ENCODE measurements at places on chromosomes 7 and 10.

GRCh38 chr7:117892821-117893220 is 19.6 kb upstream of the CTTNBP2 start:
- DNase-seq = no peak

DNA sequence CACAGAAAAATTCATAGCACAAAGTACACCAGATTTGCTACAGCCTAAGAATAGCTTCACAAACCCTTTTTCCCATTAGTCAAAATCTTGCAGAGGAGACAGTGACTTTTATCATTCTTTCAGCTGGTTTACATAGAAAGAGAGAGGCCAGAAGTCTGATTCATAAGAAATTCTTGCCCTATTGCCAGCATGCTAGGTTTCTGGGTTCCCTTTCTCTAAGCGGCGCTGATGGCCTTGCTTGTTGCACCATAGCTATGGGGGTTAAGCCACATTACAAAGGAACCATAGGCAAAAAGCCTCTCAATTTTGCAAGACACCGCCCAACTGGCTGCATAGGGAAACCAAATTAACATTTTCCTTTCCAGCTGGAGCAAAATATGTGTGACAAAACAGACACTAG is 87.4 kb downstream of the ZNF467 start:
- DNase-seq = no peak

DNA sequence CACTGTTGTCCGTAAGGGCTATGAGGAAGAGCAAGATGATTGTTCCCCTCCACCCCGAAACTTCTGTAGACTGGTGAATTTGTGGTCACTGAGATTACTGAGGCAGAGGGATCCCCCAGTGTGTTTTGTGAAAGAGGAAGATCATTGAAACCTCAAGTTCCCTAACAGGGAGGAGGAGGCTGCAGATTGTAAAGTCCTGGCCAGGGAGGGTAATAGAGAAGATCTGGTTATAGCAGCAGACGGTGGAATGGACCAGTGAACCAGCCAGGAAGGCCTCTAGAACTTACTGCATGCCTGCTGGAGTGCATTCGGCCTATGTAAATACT is 31.1 kb downstream of the LMTK2 start:
- no peak for DNase-seq

- DNase-seq = no peak
Observed at GRCh38 chr10:62662486-62662885, 142.0 kb upstream of the ADO start.

GRCh38 chr7:112006071-112006470 is 200.1 kb downstream of the DOCK4 start:
- DNase-seq = no peak

DNA sequence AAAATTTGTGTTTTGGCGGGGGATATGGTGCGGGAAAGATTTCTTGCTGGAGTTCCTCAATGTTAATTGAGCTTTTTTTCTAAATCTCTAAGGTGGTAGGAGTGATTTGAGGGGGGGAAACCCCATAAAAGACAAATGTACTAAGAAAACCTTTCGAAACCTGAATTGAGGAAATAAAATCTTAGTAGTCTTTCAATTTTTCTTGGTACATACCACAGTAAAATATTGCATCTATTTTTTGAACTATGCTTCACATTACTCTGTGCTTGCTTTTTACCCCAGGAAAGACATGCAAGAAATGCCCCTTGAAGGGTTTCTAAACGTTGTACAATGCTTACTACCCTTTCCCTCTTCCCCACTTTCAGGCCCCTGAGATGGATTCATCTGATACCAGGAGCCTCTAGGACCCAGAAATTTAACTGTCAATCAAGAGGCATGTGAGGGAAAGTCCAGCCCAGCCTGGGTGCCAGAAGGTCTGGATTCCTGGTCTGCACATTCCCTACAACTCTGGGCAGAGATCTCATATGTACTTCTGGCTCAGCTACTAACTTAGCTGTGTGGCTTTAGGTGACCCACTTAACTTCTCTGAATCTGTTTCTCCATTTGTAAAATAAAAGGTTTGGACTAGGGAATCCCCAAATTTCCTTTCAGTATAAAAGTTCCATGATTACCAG is 5.8 kb upstream of the PDCD4 start:
- DNase-seq = no peak

DNA sequence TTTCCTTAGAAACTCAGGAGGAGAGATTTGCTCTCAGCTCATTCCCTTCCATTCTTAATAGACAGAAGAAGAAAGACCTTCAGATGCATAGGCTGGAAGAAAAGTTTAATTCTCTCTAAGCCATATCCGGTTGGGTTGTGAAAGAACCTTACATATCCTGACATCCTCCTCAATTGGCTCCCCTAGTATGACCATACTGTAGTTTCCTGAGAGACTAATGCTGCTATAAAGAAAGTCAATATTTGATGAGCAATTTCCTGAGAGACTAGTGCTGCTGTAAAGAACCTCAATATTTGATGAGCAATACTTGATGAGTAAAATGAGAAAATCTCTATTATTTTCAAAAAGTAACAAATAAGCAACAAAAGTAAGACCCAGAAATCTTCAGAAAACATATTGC is 888.5 kb upstream of the SORCS1 start:
- no peak for DNase-seq

- peak; percentile 32 for DNase-seq
Observed at GRCh38 chr10:103231047-103231551, 14.6 kb upstream of the RPEL1 start.

DNA sequence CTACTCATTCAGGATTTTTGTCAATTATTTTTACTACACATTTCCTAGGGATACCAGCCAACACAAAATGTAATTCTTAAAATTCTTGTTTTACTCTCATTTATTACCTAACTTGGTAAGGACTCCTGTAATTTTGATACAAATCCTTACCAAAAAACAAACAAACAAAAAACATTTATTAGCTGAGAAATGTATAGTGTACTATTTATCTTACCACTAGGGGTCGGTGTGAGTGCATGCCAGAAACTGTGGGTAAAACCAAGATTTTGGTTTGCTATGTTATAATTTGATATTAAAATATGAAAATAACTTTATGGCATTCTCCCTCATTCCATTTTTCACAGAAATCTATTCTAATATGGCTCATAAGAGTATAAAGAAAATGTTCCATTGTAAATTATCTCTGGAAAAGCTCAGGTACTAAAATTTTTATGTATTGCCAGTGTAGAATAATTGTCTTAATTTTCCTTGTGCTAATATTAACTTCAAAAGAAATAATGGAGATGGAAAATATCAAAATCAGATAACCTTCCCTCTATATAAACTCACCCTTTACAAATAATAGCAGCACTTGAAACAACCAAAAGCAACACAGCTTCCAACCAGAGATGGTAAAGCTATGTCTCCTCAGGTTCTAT is 290.8 kb upstream of the PCDH15 start:
- DNase-seq = peak; percentile 0

GRCh38 chr7:19116121-19117090 is 1.0 kb downstream of the TWIST1 start:
- DNase-seq = peak; percentile 70

GRCh38 chr10:77756319-77757232 is 119.0 kb upstream of the KCNMA1 start:
- peak; percentile 49 for DNase-seq

DNA sequence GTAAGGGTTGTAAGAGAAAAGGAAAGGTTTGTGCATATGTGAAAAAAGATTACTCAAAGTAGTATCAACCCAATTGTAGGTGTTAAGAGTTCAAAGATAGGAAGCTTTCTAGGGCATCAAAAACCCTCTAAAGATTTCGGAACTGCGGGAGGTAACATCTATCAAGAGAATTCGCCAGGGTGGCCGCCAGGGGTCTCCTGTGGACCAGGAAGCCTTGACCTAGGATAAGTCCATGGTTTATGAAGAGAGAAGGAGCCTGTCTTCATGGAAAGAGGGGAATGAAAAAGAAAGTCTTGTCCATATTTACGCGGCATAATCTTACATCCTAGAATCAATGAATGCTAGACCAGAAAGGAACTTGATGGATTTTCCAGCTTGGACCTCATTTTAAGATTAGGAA is 140.7 kb upstream of the CALCR start:
- DNase-seq = peak; percentile 28
